ENCODE measurements at places on chromosomes 3 and 15.

GRCh38 chr3:58427661-58428361 lies 5.8 kb downstream of the PDHB start:
- DNase-seq, result no peak

GRCh38 chr15:33859992-33860545 lies 108.2 kb upstream of the CHRM5 start:
- no peak for DNase-seq

- DNase-seq, result no peak
Observed at GRCh38 chr3:159418571-159419526, 569.8 kb upstream of the IL12A start.

DNA sequence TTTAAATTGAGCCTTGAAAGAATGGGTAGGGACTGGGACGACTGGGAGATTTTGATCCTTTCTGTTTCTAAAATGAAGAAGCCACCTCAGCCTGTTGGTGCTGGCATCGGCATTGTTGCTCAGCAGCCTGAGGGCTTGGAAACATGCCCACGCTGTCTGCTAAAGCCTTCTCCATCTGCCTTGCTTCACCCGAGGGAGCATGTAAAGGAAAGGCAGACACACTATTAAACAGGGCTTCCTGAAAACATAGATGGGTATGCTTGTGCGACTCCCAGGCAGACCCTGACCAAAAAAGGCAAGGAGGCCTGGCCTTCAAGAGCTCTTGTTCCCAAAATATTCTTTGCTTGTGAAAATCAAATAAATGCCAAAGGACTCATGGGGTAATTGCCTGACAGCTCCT lies 84.2 kb upstream of the SLC4A7 start:
- DNase-seq, result peak; percentile 73

DNA sequence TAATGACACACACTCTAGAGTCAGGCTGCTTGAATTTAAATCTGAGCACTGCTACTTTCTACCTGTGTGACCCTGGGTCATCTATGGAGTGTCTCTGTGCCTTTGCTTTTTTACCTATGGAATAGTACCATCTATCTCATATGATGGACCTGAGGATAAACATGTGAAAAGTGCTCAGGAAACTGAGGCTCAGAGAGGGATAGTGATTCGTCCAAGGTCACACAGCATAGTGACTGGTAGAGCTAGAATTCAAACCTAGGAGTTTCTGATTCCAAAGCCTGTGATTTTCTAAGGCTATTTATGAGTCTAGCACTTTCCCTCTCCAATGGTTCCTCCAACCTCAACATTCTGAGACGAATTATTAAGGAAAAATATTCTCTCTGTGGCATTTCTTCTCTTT lies 32.0 kb upstream of the RAF1 start:
- no peak for DNase-seq

- DNase-seq, result no peak
Observed at GRCh38 chr15:28281876-28282275, 40.1 kb downstream of the HERC2 start.

DNA sequence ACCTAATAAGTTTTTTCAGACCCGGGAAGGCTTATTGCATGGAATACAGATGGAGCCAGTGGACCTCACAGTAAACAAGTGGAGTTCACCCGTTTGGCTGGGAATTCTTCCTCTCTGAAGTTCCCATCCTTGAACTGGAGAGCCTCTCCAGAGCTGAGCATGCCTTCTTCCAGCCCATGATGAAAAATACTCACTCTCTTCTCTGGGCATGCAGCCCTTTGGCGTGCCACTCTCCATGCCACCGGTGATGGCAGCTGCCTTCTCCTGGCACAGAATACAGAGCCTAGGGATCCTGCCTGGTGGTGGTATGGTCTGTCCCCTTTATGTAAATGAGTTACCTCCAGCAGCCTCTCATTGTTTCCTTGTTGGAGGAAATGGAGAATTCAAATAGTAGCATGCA lies 150.8 kb downstream of the LEKR1 start:
- no peak for DNase-seq

DNA sequence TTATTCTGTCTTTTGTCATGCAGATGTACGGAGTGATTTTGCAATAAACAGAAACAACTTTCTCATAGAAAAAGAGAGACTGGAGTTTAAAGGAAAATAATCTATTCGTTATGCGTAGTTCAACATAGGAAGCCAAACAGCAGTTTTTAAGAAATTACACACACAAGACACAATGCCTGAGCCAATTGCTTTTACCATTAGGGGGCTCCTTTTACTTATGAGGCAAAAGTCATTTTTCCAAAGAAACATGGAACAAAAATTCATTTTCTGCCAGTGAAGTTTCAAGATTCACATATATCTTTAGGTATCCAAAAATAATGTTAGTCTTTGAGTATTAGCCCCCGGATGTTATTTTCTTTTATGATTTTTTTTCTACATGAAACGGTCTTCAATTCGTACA lies 10.7 kb downstream of the CNTN6 start:
- no peak for DNase-seq

DNA sequence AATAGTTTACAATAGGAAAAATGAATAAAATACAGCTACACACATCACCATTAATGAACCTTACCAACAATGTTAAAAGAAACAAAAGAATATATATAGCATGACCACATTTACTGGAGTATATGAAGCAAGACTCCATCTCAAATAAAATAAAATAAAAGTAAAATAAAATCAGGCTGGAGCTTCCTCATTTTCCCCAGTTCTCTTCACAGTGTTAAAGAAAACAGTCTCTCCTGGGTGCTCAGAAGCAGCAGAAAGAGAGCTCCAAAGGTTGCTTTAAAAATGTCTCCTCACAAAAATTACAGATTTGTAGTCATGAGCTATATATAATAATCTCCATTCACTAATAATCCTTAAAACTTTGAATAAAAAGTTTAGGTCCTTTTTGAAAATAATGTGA lies 48.8 kb downstream of the PIK3CB start:
- no peak for DNase-seq

DNA sequence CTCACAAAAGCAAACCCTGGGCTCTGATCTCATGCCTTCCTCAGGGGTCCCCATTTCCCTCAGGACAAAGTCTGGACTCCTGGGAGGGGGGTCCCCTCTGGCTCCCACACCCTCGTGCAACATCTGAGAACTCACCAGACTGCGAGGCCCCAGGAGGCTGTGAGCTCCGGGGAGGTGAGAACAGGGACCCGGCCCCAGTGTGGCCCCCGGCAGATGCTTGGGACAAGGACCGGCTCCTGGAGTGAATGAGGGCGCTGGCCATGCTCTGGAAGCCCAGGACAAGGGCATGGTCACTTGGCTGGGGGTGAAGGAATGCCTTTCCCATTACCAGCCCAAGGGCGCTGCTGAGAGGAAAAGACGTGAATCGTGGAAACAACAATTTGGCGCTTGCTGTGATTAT lies 48.0 kb downstream of the LINGO1 start:
- DNase-seq, result no peak

DNA sequence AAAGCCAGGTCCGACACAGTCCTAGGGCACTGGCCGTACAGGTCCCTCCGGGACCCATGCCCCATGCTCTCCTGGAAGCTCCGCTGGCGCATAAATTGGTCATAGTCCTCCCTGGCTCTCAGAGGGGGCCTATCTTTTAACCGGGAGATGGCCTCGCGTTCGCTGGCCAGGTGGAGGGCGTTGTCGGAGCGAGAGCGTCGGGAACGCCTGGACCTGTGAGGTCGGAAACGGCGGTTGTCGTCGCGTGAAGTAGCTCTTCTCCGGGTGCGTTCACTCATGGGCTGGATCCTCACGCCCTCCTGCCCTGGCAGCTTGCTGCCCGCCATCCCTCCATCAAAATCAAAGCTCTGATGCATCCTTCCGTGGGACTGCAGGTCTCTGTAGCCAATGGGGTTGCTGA lies 76.0 kb upstream of the PSMD6 start:
- no peak for DNase-seq

GRCh38 chr3:152258448-152259393 lies 10.0 kb upstream of the MBNL1 start:
- peak; percentile 26 for DNase-seq

DNA sequence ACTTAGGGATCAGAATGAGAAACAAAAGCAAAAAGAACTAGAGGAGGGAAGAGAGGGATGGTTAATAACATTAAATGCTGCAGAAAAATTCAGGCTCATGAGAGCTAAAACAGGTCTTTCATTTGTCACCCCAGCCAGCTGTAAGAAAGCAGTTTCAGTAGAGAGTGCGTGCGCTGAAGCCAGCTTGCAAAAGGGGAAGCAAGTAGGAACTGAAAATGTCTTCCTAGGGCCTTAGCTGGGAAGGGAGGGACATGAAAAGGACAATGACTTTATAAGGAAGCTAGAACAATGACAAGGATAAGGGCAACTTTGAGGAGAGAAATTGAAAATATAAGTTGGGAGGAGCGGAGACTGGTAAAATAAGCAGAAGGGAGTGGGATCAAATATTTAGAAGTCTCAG lies 3.1 kb downstream of the CIAO2A start:
- peak; percentile 58 for DNase-seq

GRCh38 chr3:58048301-58048700 lies 40.1 kb downstream of the FLNB start:
- peak; percentile 23 for DNase-seq

GRCh38 chr3:42264399-42265058 lies 1.5 kb downstream of the CCK start:
- peak; percentile 57 for DNase-seq

DNA sequence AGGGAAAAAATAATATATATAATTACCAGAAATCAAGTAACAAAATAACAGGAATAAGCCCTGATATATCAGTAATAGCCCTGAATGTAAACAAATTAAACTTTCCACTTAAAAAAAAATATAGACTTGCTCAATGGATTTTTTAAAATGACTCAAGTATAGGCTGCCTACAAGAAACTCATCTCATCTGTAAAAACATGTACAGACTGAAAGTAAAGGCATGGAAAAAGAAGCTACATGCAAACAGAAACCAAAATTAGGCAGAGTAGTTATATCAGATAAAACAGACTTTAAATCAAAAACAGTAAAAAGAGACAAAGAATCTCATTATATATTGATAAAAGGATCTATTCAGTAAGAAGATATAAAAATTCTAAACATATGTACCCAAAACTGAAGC lies 82.4 kb upstream of the STT3B start:
- DNase-seq, result no peak

- no peak for DNase-seq
Observed at GRCh38 chr3:8840556-8840955, 71.1 kb upstream of the OXTR start.

DNA sequence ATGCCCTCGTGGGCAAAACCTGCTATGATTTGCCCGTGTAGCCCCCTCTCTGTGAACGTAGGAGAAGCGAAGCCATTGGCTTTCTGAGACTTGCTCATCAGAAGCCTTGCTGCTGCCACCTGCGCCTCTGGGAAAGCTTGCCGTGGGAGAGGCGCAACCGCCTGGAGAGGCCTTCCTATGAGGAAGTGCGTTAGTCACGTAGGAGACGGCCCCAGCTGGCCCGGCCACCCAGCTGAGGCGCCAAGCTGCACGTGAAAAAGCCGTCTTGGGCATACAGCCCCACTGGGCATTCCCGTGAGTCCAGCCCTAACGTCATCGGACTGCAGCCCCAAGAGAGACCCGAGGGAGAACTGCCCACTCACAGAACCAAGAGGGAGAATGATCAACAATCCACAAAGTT lies 49.1 kb upstream of the TJP1 start:
- DNase-seq, result peak; percentile 36

DNA sequence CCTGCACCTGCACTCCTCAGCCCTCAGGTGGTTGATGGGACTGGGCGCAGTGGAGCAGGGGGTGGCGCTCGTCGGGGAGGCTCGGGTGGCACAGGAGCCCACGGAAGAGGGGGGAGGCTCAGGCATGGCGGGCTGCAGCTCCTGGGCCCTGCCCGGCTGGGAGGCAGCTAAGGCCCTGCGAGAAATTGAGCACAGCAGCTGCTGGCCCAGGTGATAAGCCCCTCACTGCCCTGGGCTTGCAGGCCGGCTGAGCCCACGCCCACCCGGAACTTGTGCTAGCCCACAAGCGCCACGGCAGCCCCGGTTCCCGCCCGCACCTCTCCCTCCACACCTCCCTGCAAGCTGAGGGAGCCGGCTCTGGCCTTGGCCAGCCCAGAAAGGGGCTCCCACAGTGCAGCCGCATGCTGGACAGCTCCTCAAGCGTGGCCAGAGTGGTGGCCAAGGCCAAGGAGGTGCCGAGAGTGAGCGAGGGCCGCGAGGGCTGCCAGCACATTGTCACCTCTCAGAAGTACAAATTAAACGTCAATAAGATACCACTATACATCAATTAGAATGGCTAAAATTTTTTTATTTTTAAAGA lies 5.1 kb upstream of the VHL start:
- DNase-seq, result no peak

DNA sequence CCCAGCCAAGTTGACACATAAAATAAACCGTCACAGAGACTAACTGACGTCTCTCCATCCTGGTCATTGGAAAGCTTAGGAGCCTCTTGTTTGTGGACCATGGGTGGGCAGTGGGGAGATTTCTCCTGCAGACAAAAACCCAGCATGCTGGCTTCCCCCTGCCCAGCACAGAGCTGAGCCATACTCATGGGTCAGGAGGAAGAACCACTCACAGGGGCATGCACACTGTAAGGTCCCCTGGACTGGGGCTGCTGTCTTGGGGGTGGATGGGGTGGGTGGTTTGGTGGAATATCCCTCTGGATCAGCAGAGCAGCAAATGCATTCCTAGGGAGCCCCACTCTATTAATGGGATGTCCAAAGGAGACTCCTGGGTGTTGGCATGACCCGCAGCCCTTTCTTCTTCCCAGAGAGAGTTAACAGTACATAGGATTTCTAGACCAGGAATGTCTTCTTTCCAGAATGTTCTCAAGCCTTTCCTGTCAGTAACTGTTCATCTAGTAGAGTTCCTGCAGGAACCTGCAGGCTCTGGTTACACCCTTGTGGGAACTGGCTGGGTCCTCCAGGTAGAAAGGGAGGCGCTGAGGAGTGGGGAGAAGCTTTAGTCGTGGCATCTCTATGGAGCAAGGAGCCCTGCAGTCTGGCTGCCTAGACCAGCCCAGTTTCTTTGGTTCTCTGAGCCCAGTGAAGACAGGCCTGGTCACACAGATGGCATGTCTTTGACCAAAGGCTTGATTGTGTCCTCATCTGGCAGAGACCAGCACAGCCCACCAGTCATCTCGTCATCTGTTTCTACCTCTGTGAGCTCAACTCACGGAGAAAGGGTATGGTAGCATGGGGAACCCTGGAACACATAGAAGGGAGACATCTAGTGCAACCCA lies 73.4 kb upstream of the PRR23C start:
- no peak for DNase-seq

GRCh38 chr3:36305929-36306520 lies 74.3 kb upstream of the STAC start:
- no peak for DNase-seq

DNA sequence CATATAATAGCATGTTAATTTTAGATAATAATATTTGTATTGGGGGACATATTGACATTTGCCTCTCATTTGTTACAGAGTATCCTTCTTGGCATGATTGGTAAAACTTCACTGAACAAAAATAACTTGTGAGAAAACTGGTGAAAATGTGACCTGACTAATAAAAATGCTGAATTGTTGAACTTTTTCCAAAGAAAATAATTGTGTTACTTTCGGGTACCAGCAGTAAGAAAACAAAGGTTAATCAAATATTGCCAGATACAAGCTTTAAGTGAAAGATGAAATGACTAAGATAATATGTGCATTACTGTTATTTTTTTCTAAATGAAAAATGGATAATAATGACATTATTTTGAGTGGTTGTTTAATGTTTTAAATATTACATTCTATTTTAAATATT lies 15.2 kb downstream of the SLC12A1 start:
- DNase-seq, result no peak

All from muscle of leg (tissue), 16 donors.